ENCODE measurements at places on chromosomes 12 and 14.

DNA sequence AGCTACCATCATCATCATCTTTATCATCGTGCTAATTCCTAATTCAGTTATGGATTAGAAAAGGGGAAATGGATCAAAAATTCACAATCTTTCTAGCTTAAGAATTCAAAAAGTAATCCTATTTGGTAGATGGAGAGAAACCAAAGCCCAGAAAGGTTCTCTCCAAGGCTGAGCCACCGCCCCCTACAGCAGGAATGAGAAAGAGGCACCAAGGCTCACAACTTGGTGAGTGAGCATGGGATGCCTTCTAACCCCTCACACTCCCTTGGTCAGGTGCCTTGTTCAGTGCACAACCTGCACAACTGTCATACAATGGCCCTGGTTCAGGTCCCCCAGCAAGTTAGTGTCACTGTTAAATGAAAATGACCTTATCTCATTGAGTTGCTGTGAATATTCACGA, 171.5 kb downstream of the ANO2 start:
- no peak for DNase-seq

- no peak for DNase-seq
Measured at GRCh38 chr12:81128930-81129554, 51.2 kb downstream of the ACSS3 start.

DNA sequence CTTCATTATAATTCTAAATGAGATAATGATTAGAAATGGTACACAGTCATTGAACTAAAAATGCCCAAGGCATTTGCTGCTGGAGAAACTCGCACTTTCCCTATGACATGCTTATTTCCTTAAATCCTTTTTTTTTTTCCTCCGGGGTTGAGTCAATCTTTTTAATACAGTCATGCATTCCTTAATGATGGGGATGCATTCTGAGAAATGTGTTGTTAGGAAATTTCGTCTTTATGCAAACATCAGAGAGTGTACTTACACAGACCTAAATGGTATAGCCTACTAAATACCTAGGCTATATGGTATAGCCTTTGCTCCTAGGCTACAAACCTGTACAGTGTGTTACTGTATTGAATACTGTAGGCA, 29.8 kb upstream of the DACT1 start:
- DNase-seq, result no peak

DNA sequence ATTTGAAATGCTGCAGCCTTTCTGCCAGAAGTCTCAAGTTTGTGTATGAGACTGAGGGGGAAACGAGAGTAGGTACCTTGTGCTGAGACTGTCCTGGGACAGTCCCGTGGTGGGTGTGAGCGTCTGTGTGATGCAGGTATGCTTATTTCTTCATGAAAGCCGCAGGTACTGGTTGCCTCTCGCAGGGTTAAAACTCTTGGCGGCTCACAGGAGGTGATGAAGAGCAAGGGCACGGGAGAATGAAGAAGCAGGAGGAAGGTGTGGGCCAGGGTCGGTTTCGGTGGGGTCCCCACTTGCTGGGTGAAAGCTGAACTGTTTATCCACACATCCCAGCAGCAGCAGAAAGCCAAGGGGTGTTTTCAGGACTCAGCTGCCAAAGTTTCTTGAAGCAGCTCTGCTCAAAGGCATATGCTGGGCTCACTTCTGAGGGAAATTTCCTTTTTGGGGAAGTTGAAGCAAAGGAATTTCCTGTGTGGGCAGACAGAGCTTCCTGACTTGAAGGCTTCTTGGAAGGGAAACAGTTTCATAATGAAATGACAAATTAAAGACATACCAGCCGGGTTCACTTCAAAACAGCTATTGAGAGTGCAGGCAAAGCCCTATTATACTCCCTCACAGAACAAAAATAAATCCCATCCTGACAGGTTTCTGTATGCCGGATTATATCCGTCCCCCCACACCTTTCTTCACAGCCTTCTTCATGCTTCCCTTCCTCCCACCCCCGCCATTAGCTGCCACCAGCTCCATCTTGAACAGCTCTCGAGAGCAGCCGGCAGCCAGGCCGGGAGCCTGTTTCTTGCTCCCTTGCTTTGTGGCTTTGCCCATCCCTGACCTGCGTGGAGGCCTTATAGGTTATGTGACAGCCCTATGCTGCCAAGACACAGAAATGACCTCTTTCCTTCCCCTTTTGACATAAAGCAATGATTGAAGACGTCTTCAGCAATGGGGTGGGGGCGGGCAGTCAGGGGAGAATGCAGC, 116.6 kb downstream of the ETV6 start:
- peak; percentile 32 for DNase-seq

DNA sequence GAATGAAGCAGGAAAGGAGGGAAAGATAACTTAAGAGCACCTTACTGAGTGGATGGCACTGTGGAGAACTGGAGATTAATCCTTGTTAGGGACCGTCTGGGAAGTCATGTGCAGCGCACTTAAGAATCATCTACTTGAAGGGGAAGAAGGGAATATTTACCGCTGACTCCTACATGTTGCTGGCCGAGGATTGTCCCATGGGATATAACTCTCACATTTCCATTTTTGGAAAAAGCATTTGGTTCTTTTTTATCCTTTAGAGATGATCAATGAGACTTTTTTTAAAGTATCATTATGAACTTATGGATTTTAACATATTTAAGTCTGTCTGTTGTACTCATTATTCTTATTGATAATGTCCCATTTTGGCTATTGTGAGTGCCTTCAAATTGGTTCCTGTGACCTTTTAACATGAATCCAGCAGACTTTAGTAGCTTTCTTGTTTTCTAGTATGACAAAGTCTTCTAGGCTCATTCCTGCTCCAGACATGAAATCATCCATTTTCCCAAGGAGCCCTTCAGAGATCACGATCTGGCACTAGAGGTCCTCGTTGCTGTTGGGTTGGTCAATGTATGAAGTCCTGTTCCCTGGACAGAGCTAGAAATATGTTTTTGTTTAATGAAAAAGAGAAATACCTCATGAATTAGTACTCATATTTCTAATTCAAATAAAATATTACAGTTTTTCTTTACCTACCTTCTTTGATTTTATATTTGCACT, 20.2 kb upstream of the FAM234B start:
- DNase-seq, result no peak

DNA sequence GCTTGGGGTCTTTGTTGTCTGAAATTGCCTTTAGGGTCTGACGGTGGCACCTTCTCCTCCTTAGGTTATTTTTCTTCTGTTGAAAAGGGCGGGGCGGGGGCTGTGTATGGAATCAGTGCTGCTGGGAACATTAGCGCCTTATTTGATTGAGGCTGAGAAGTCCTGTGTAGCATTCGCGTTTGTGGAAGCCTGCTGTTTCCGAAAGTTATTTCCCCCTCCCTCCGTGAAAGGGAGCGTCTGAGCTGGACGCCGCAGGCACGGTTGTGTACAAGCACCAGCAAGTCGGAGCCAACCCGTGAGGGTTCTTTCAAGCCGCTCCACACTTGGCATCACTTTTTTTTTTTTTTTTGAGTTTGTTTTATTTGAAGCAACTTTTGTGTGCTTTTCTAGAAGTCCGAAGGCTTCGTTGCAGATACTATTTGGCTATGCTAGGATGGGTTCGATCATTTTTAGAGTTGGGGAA, 1.1 kb downstream of the SYNE2 start:
- DNase-seq, result peak; percentile 14

DNA sequence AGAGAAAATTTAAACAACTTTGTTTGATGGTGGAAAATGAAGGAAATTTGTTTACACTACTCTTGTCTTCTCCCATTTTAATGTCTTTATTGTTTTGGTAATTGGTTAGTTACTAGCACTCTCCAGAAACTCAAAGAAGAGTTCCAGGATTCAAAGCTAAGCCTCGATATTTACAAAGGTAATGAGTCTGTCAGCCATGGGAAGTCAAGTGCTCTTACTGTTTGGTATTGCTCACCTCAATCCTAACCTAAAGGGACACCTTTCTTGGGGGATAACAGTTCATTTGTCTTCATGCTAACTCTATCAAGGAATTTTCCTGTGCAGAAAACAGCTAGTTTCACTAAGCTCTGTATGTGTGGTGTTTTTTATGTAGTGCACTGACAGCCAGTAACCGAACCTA, 222.9 kb upstream of the LMO3 start:
- no peak for DNase-seq

GRCh38 chr12:27551172-27551840, 27.3 kb downstream of the PPFIBP1 start:
- DNase-seq, result no peak

DNA sequence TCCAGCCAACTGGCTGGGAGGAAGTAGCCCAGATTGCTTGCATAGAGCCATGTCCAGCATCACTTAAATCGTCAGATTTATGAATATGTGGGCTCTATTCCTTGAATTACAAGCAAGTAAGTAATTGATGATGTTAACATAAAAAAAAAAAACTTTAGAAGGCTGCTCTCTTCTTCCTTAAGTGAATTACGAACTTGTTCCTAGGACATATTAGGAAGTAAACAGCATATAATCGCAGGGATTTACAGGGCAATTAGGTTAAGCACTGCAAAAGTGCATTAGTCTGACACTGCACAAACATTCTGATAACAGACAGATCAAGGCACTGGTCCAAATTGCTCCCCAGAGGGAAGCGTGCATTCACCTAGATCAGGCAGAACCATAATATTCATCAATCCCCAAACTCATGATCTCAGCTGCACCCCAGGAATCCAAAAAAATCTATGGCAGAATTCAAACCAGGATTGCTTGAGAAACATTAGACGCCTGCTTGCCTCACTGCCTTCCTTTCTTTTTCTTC, 293.2 kb downstream of the TMEM132D start:
- DNase-seq, result no peak

DNA sequence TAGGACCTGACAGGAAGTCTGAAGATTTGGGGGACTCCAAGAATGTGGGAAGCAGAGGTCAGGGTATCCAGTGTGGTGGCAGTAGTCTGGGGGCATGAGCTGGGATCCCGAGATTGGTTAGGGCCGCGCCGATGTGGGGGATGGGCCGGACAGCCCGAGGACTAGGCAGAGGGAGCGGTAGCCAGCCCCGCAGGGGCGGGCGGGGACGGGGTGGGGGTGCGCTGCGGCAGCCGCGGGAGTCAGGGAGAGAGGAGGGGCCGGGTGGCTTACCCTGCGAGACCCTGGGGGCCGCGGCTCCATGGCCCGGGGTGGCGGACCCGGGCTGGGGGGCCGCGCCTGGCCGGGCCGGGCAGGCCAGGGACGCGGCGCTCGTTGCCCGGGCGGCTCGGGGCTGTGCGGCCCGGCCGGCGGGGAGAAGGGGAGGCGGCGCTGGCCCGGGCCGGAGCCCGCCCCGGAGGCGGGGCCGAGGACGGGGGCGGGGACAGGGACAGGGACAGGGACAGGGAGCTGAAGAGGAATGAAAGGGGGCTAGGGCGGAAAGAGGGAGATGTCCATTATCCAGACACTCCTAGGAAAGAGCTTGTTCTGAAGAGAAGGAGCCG, 5.6 kb downstream of the ZNF385A start:
- DNase-seq, result no peak

GRCh38 chr12:569091-569676, 94.1 kb downstream of the NINJ2 start:
- DNase-seq, result no peak

- DNase-seq, result no peak
Measured at GRCh38 chr12:104167519-104168458, 29.8 kb upstream of the NFYB start.

- no peak for DNase-seq
Measured at GRCh38 chr12:52085682-52086180, 6.2 kb downstream of the SMIM41 start.

DNA sequence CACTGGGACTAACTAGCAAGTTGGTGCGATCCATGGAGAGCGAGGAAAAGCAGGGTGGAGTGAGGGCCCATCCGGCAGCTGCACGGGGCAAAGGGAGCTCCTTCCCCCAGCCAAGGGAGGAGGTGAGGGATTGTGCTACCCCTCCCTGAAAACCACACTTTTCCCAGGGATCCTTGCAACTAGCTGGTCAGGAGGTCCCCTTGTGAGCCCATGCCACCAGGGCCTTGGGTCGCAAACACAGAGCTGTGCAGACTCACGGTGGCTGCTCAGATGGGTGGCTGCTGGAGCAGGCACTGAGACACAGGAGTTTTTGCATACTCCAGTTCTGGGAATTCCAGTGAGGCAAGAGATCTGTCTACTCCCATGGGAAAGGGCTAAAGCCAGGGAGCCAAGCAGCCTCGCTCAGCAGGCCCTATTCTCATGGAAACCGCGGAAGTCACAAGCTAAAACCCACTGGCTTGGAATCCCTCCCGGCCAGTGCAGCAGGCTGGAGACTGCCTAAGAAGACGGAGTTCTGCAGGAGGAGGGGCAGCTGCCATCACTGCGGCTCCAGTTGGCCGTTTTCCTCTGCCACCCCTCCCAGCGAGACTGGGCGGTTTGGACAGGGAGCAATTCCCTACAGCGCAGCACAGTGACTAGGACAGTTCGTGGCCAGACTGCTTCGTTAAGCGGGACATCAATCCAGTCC, 10.9 kb upstream of the ZNF705A start:
- DNase-seq, result no peak

GRCh38 chr14:44383636-44384035, 123.4 kb downstream of the FSCB start:
- DNase-seq, result no peak

DNA sequence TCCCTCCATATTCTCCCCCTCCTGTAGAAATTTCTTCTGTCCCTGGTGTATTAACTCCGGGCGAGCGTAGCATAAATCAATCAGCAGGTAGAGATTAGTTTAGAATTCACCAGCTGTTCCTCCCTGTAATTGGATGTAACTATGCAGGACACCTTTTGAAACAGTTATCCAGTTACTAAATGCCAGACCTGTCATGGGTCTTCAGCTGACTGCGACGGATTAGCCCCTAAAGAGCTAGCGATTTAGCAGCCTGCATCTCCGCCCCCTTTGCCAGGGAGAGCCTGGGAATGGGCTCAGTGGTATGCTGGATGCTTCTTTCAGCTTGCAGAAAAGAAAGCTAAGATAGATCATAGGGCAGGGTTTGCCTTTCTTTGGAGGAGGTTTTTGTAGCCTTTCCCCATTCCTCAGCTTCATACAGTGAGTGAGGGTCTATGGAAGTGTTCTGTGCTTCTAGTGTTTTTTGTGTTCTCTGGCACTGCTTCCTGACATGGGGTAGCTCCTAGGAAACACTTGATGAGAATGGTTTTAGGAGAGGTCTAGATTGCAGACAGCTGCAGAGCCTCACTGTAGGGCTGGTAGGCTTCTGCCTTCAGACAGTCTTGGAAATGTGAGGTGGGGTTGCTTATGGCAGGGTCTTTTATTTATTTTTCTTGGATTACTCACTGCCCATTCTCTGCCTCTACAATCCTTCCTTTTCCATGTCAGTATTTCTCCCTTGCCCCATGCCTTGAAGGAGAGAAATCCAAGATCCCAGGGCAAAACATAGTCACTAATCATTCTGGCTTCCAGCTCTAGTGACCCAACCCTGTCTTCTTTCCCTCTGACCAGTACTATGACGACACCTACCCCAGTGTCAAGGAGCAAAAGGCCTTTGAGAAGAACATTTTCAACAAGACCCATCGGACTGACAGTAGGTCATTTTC, 16.7 kb downstream of the COPZ1 start:
- no peak for DNase-seq

DNA sequence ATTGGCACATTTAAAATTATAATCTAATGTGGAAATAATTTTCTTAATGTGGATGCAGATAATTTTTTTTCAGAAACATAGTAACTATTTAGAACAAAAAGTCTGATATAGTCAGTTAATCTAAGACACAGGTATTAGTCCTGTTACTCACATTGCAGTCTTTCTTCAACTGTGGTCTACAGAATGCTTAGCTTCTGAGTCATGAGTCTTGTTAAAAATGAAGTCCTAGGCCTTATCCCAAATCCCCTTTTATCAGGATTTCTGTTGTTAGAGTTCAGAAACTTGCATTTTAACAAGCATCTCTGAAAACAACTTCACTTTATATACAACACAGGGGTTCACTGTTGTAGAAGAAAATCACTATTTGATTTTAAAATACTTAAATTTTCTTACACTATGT, 112.2 kb downstream of the SLC16A7 start:
- no peak for DNase-seq
